ENCODE measurements at places on chromosomes 4 and X.

DNA sequence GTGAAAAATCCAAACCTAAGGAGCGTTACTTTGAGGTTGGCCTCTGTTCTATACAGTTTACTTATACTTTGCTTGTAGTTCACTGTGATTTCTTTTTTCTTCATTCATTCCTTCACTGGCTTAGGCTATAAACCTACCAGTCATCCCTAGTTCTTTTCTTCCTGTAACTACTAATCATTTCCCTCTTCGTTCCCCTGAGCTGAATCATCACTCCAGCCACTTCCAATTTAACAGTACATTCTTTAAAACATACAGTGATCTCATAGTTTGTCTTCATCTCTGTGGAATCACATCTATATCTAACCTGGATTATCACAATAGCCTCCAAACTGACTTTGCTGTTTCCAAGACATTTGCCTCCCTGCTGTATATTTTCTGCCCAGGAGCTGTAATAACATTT is 25.2 kb upstream of the NPFFR2 start:
- no peak for DNase-seq

DNA sequence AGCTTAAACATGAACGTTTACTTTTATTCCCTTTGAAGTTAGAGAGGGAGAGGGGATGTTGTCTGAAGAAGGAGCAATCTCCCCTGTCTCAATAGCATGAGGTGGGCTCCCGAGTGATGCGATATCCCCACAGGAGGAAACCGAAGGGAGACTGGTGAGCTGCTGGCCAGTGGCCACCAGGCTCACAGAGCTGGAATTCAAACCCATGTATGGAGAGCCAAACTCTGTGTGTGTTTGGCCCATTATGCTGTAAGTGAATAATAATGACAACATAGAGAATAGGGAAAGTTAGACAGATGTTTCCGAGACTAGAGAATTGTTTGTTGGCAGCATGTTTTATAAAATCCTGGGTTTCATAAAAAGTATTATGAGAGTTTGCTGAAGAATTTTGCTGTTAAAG is 66.1 kb upstream of the CLNK start:
- DNase-seq, result no peak

DNA sequence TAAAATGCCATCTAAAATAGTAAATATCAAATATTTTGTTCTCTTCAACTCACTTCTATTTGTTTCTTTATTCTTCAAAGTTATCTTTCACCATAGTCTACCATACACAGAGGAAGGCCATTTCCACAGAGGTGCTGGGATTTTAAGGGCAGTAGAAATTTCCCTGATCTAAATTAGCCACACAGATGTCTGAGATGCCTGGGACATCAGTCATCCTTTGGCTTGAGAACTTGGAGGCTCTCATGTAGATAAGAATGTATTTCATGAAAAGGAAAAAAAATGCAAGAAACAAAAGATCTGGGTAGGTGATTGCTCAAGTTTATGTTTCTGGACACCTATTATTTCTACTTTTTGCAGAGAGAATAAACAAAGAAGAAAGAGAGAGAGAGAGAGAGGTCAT is 1008.2 kb downstream of the NLGN4X start:
- DNase-seq, result no peak

GRCh38 chrX:8969378-8969777 is 64.5 kb downstream of the FAM9B start:
- DNase-seq, result no peak

GRCh38 chr4:145099653-145100052 is 1.5 kb downstream of the ABCE1 start:
- no peak for DNase-seq

DNA sequence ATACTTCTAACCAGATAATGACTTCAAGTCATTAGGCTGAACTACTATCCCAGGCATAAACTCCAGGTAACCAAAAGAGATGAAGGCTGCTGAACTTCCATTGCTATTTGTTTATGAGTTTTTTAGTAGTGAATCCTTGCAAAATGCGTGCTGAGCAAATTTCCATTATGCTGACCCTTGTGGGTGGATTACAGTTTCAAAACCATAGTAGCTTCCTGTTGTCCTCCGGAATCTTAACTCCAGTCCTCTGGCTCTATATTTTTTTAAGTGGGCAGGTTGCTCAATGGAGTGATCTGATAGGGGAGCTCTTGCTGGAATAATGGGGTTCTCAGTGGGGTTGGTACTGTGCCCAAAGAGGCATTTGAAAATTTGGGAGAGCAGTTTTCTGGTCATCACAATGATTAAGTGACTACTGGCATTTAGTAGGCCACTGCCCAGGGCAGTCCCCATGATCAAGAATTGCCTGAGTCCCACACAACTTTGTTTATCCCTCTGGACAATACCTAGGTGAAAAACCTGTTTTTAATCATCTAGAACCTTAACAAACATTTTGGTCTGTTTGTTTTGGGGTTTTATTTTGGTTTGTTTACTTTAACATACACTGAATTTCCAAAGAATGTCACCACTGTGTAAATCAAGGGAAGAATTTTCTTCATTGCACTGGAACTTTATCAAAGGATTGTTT is 302.3 kb upstream of the GATB start:
- no peak for DNase-seq

DNA sequence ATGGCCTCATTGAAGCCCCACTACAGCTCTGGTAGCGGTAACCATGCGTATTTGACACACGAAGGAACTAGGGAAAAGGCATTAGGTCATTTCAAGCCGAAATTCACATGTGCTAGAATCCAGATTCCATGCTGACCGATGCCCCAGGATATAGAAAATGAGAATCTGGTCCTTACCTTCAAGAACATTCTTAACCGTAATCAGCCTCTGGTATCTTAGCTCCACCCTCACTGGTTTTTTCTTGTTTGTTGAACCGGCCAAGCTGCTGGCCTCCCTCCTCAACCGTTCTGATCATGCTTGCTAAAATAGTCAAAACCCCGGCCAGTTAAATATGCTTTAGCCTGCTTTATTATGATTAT is 876 bp downstream of the HPRT1 start:
- peak; percentile 40 for DNase-seq

DNA sequence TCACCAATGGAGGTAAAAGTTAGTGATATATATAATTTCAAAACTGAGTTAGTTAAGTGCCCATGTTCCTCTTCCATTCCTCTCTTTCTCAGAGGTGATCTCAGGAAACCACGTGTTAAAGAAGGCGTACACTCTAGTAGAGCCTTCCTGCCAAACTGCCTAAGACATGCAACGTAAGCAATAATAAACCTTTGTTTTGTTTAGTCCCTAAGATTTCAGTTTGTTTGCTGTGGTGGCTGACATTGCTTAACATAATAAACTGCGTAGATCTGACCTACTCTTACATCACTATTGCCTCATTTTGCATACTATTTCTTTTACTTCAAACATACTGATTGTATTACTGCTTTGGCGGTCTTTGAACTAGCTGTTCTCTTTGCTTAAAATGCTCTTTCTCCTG is 99.2 kb downstream of the JADE1 start:
- DNase-seq, result no peak

DNA sequence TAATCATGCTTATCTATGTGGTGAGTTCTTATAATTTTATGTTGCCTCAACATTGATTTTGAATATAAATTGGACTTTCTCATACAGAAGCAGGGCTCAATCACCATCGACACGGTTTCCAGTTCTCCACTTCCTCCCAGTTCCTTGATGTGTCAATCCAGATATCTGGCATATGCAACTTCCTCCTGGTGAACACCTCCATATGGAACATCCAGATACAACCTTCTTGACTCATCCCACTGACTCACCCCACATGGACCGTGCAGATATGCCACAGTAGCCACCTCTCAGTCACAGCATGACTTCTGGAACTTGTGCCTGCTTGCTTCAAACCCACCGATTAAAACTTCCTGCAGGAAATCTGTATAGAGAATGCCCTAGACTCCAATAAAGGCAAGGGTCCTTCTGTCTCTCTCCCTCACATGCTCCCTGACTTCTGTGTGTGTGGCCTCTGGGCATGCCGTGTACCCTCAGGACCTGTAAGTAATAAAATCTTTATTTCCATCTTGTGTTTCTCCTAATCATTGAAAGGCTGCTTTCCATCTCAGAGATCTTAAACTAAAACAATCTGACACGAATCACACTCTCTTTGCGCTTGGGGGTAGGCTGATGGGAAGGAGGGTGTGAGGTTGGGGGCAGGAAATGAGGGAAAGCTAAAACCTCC is 67.0 kb downstream of the HTRA3 start:
- DNase-seq, result no peak

- no peak for DNase-seq
Observed at GRCh38 chr4:38704622-38705154, 40.7 kb downstream of the KLF3 start.

- no peak for DNase-seq
Observed at GRCh38 chr4:184722798-184723197, 11.1 kb downstream of the CENPU start.

GRCh38 chrX:14660970-14661369 is 131.6 kb downstream of the GLRA2 start:
- DNase-seq, result no peak

GRCh38 chr4:5685296-5685695 is 23.1 kb downstream of the EVC2 start:
- DNase-seq, result no peak

DNA sequence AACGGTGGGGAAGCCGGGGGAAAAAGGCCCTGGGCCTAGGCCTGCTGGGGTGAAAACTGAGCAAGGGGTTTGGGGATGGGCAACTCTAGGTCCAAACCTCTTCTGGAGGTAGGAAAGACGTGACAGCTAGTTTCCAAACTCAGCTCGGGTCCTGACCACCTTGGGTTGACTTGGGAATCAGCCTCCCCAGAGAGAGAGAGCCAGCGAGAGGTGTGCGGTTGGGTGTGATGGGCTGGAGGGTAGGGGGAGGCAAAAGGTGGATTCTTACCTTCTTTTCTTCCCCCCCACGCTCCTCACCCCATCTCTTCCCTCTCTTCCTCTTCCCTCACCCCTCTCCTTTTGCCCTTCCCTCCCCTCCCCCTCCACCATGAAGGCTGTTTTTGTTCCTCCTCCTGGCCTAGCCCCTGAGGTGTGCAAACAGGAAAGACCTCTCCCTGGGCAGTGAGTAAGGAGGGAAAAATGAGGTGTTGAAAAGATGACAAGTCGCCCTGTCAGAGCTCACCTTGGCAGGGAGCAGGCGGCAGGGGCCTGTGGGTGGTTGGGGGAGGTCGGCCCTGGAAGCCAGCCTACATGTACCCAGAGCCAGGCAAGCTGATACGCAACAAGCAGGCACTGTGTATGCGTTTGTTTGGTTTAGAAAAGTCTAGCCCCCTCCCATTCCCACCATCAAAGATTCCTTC is 14.8 kb downstream of the PJA1 start:
- no peak for DNase-seq

GRCh38 chr4:140947506-140947905 is 185.8 kb downstream of the RNF150 start:
- DNase-seq, result no peak

GRCh38 chrX:154420402-154420756 is 8.1 kb upstream of the ATP6AP1 start:
- DNase-seq, result no peak

DNA sequence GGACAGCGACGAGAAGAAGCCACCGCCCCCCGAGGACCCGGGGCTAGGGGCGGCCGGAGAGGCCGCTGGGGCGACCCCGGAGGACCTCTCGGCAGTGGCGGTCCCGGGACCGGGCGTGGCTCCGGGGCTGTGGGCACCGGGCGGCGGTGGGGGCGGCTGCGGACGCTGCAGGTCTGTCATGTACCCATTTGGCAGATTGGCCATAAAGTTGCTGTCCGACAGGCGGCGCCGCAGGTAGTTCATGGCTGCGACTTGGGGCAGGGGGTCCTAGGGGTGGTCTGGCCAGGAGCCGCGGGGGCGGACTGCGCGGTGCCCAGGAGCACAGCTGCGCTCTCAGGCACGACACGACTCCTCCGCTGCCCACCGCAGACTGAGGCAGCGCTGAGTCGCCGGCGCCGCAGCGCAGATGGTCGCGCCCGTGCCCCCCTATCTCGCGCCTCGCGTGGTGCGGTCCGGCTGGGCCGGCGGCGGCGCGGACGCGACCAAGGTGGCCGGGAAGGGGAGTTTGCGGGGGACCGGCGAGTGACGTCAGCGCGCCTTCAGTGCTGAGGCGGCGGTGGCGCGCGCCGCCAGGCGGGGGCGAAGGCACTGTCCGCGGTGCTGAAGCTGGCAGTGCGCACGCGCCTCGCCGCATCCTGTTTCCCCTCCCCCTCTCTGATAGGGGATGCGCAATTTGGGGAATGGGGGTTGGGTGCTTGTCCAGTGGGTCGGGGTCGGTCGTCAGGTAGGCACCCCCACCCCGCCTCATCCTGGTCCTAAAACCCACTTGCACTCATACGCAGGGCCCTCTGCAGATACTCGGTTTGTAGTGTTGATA is at the start of gene SYN1:
Gene SYN1, minus strand, starts transcription at position 372 of the 817 bp plus-strand sequence. Its CDS starts 129 bp downstream, at position 243.
- peak; percentile 50 for DNase-seq

- peak; percentile 2 for DNase-seq
Observed at GRCh38 chr4:153345012-153345981, 809 bp downstream of the MND1 start.

- DNase-seq, result no peak
Observed at GRCh38 chr4:176363072-176363471, 43.3 kb downstream of the SPCS3 start.

DNA sequence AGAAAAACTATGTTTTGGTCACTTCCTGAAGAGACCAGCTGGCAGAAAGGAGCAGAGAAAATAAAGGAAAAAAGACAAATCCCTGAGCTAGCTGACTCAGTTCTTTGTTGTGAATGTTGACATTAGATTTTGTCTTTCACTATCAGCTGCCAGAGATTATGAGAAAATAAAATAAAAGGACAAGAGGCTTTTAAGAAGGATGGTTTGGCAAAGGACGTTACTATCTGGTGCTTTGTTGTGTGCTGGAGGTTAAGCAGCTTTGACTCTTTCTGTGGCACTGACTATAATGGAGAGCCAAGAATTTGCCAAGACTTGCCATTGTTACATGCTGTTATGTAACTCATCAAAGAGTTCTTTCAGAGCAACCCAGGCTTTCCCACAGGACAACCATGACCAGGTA is 12.1 kb downstream of the ASB5 start:
- no peak for DNase-seq

- no peak for DNase-seq
Observed at GRCh38 chr4:37988670-37989069, 28.5 kb downstream of the PTTG2 start.

DNA sequence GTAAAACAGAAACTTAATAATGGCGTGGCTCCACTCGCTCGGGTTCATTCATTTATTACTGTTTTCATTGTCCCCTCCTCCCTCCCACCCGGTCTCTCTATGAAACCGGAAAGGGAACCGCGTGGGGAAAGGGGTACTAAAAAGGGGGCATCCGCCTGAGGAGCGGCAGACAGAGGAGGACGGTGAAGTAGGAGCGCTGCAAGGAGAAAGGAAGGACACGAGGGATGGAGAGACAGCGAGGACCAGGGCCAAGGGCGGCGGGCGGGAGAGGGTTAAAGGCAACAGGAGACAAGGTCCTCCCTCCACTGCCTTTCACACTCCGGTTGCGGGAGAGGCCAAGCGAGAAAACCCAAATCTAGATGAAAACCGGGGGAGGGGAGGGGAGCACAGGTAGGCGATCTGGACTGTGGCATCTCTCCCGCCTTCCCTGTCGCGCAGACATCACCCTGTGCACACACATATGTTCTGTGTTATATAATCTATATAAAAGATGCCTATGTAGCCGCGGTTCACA is 829 bp downstream of the ELOVL6 start:
- no peak for DNase-seq

DNA sequence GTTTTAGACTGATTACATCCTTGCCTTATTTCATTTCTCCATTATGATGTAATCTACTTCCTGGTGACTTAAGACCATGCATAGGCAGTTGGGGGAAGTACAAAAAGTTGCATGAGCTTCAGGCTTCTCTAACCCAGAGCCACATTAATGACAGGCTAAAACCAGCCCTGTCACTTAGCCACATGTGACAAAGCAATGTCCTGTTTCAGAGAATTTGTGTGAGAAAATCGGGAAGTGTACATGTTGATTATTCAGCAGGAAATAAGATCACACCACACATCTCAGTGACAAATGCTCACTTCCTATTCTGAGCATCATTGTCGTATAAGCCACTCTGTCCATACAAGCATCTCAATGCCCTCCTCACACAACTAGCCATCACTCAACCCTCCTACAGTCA is 98.5 kb upstream of the MAGEB16 start:
- no peak for DNase-seq

Data from NCI-H187 (cell line).